Stimulated activated naive CD4-positive, alpha-beta T cell (primary cell): ENCODE measurements at places on chromosomes 4 and X.

- DNase-seq: no peak
Measured at GRCh38 chrX:13376857-13377549, 57.1 kb upstream of the ATXN3L start.

DNA sequence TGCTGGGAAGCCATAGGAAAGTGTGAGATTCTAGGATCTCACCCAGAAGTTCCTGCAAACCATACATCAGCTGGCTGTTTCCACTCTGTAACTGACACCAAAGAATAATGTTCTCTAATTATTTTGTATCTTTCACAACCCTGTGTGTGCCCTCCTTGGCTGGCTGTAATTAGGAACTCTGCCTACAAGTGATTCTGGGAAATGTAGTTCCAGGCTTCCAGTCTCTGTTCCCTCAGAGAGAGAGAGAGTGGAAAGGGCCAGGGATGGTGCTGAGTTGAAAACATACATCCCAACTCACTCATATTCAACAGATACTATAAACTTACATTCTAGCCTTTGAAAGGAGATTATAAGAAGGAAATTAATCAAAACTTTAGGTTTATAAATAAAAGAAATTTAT is 57.5 kb upstream of the C1QTNF7 start:
- no peak for DNase-seq

DNA sequence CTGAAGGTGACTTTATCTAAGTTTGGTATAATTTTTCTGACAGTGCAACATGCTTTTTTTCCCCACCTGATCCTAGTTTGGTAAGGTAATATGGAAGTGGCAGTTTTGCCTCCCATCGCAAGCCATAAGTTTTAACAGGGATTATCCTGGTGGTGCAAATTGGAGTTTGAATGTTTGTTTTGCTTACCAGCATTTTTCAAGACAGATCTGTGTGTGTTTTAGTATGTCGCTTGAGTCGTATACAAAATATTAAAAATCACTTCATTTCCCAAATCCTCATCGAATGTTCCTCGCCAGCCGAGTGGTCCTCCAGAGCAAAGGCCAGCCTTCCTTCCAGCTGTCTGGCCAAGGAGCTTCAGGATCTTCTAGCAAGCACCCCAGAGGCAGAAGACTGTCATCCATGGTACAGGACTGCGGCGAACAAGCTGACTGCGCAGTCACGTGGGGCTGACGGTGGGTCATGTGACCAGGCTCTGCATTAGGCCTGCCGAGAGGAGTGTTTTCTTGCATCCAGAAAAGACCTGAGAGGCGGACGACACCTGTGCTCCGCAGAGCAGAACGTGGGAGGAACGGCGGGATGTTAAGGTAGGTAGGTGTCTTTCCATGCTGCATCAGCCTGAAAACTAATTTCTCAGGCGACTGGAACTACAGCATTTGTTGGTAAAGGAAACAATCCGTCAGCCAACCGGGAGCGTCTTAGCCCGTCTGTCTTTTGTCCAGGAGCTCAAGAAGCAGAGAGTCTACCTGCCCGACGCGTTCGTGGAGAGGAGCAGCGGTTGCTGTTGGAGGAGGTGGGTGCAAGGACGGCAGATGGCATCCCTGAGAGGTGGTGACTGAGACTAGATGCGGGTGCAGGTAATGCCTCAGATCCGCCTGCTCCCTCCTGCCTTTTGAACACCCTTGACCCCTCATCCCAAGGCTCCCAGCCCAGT is at the start of gene GPRASP3:
Gene GPRASP3 (plus strand): TSS at position 507 of the 932 bp plus-strand sequence. CDS start 28,253 bp downstream, outside the sequence.
- peak; percentile 72 for DNase-seq

DNA sequence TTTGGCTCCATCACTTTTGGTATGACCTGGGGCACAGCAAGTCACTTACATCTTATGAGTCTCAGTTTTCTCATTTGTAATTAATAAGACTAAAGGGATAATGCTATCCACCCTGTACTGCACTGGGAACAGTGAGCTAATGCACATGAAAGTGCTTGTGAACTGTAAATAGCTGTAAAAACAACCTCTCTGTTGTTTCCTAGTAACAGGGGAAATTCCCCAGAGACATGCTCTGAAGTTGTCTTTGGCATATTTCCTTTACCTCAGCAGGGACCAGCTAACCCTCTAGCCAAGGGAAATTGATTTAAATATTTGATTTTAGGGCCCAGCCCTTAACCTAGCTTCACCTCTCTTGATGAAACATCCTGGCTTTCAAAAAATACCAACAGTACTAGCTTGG is 6.1 kb upstream of the CYSLTR1 start:
- peak; percentile 9 for DNase-seq

DNA sequence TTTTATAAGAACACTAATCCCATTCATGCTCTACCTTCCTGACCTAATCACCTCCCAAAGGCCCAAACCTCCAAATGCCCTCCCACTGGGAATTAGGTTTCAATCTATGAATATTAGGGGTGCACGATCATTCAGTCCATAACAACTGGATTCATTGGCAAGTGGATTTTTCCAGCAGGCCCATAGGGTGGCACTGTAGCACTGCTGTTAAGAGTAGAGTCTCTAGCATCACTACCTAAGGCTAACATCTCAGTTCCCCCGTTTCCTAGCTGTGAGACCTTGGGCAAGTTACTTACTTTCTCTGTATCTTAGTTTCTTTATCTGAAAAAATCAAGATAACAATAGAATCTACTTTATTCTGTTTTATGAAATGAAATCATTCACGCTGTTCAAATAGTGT is 315.8 kb downstream of the STIM2 start:
- DNase-seq: no peak

DNA sequence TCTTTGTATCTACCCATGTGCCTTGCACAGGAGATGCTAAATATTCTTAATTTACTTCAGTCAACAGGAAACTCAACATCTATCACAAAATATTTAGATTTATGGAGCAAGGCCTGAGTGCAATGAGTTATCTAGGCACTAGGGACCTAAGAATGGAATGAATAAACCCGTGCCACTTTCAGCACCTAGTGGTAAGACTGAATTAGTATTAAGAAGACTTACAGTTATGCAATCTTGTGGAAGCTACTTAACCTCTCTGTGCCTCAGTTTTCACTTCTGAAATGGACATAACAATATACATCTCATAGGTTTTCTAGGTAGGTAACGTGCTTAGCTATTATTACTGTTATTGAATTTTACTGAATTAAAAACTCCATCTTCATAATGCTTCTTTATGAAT is 144.6 kb upstream of the MAP3K15 start:
- DNase-seq: no peak

DNA sequence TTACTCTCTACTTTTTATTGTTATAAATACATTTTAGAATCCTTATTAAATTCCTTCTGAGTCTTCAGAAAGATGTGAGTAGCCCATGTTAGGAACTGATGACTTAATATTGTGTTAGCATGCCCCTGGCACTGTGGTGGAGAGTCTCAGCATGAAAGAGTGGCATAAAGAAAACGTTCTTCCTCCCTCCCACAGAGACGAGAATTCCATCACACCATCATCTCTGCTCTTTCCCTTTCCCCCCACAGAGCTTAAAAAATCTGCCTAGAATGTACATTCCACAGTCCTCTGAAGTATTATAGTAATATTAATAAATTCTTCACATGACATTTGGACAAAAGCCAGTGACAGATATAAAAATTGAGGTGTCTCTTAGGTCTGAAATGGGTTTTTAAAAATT is 117.8 kb upstream of the DKK2 start:
- no peak for DNase-seq

- no peak for DNase-seq
Measured at GRCh38 chrX:17226736-17227135, 148.3 kb upstream of the NHS start.

DNA sequence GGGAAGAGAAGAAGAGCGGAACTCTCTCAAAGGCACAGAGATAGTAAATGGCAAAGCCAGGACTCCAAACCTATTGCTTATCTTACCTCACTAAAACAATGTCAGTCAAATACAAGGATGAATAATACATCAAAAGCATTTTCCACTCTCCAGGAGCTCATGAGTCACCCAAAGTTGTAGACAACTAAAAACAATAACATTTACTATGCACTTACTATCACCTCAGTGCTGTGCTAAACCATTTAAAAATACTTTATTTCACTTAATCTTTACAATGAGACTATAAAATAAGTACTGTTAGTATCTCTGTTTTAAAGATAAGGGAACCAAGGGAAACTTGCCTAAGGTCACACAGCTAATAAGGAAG is 163.2 kb upstream of the SPANXC start:
- DNase-seq: no peak

- DNase-seq: no peak
Measured at GRCh38 chrX:758917-759316, 128.3 kb downstream of the SHOX start.

DNA sequence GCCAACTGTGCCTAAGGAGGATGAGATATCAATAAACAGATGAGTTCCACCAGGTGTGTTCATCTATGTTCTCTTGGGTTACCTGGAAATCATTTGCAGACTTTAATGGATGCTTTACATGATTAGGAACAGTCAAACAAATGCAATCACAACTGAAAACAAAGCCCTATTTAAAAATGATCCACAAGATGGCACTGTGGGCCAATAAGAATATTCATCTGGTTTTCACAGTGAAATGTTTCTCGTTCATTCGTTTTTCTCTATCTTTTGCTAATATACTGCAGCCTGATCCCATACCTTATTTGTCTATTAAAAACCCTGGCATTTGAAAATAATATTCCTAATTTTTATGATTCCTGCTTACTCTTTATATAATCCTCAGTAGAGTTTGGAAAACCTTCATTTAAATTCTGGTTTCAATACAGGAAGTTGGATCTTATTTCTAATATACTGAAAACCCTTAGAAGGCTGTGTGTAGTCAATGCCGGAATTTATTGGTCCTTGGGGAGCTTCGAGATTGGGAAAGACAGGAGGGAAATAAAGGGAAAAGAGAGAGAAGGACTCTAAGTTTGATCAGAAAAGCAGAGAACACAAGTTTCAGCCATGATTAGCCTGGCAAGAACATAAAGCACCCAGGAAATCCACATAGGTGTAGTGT is 63.8 kb upstream of the TAPT1 start:
- peak; percentile 11 for DNase-seq

DNA sequence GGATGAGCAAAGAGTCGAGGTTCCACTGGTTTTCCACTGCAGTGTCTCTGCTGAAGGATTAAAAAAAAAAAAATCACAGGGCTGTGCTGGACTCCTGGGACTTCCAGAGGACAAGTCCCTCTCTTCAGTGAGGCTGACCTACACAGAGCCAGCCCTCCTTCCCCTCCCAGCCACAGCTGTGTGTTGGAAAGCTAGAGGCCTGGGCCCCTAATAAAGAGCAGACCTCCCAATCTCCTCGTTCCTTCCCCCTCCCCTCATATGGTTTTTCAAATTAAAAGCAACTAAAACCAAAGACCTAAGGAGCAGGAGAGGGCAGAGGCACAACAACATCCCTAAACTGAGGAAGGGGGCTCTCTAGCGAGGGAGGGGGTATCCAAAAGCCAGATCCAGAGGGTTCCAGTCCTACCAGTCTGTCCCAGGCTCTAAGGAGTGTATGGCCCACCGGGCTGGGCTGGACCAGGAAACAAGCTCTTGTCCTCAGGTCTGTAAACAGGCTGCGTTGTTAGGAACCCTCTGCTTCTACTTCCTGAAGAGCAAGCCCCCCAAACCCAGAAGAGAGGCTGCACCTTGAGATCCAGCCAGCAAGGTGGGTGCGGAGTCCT is 4.0 kb upstream of the PDGFRA start:
- no peak for DNase-seq

DNA sequence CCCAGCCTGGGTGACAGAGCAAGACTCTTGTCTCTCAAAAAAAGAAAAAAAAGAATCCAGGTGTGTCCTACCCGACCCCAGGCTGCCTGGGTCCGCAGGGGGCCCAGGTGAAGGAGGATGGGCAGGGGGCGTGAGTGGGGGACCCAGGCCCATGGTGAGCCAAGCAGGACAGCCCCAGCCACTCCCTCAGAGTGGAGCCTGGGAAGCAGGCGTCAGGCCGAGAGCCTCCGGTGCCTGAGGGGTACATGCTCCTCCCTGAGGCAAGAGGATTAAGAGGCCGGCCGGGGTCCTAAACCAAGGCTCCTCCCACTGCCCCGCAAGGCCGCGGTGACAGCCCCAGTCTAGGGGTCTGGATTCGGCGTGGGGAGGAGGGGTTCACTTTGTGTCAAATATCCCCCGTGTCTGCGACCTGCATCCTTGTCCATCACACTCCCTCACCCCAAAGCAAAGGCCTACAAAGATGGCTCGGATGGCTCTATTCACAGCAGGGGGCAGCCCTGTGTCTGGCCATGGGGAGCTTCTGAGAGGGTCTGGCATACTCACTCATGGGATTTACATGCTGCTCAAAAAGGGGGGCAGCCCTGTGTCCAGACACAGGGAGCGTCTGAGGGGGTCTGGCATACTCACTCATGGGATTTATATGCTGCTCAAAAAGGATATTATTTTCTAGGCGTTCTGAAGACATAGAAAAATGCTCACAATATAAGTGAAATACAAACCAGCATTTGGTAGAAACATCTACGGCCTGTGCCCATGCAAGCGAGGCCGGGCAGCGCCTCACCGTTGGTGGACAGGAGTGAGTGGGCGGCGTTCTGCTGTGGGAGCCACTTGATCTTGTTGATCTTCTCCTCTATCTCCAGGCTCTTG is 94.6 kb downstream of the PPP2R2C start:
- DNase-seq: no peak

GRCh38 chr4:78953769-78954666 is 14.8 kb upstream of the PAQR3 start:
- no peak for DNase-seq

GRCh38 chrX:15815779-15816437 is 25.6 kb downstream of the ZRSR2 start:
- DNase-seq: no peak

DNA sequence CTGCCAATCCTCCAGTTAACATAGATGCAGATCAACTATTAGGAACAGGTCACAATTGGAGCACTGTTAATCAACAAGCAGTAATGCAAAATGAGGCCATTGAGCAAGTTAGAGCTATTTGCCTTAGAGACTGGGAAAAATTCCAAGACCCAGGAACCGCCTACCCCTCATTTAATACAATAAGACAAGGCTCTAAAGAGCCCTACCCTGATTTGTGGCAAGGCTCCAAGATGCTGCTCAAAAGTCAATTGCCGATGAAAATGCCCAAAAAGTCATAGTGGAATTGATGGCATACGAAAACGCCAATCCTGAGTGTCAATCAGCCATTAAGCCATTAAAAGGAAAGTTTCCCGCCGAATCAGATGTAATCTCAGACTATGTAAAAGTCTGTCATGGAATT is 20.5 kb upstream of the TRIM61 start:
- DNase-seq: no peak

GRCh38 chr4:3341760-3342159 is 48.9 kb downstream of the RGS12 start:
- no peak for DNase-seq

DNA sequence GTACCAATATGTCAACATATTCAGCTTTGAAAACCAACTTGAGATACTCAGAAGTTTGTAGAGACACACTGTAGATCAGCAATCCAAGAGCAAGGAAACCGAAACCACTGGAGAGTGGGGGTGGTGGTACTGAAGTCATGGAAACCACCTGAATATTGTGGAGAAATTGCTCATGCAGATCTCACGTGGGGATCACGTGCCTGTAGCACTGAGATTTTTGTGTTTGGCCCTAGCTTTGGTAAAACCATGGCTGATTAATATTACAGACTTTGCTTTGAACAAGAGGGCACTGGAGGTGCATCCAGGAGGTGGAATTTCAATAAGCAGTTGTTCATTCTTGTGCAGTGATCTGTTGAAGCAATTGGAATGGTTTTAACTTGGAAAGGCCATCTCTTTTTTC is 47.2 kb downstream of the GBA3 start:
- no peak for DNase-seq
